ENCODE measurements at places on chromosomes 12 and 14.

DNA sequence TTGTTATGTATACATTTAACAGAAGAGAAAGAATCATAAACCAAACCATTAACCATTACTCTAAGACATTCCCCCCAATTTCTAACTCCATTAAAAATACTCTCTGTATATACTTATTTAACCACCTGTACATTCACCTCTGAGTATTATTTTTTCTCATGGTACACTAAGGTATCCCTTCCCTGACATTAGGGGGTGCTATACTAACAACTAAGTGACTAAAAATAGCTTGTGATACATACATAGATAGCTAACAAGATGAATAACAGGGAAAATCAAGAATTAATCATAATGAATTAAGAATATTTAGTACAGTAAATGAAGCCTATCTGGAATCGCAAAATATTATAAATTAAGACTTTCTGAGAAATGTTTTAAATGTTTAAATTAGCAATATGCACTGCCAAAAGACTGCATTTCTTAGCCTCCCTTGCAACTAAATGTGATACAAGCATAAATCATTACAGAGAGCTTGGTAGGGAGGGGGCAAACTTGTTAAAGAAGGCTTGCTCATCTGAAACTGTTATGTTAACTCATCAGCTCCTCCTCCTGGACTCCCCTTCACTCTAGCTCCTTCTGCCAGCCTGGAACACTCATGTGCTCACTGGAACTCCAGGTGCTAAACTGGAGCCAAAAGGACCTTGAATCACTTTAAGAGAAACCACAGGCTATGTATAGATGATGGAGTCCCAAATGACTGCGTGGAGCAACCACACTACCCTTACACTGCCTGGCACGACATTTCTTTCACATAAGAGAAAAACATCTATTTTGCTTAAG lies 14.9 kb downstream of the C2CD5 start:
- peak; percentile 31 for DNase-seq

GRCh38 chr12:106128585-106129328 lies 10.0 kb downstream of the NUAK1 start:
- DNase-seq: no peak

GRCh38 chr12:51323966-51324895 lies at the start of gene BIN2:
BIN2 (minus strand) TSS chr12:51324174; CDS start chr12:51324102, 72 bp downstream.
- no peak for DNase-seq

DNA sequence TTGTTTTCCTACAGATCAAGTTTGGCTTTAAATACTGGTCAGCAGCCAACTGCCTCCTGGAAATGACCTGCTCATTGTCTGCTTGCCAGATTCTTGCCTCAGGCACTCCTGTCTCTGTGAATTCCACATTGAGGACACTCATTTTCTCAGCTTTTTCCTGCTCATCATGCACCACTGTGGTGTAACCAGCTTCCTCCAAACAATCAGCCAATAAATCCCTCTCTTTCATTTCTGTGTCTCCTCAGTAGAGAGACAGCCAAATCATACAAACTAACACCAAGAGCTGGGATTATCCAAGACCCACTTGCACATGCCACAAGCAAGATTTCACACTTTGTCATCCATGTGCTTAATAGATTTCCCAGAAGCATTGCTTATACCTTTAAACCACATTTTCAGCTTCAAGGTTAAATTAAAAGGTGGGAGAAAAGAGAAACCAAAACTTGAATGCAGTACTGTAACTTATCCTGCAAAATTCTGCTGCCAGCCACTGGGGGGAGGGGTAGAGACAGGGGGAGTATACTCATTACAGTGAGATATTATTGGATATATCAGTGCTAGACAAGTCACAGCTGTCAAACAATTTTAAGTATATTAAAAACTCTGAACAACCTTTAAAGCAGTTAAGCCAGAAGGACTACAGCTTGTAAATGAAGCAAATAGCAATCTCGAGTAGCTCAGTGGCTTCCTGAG lies 105.0 kb downstream of the PPP2R5E start:
- peak; percentile 91 for DNase-seq

DNA sequence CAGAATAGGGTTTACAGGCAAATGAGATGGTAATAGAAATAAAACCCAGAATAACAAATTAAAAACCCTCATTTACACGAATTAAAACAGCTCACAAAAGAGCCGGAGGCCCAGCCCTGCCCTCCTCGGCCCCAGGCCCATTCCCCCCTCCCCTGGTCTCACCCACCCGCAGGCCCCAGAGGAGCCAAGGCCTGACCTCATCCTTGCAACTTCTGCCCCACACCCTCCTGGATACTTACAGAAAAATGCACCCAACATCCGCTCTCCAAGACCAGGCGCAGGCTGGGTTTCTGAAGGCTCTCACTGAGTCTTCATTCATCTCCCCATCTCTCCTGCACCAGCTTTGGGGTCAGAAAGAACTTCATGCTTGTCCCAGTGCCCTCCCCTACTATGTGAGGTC lies 16.2 kb upstream of the VSX2 start:
- no peak for DNase-seq

GRCh38 chr12:111171345-111171744 lies 197.6 kb downstream of the PHETA1 start:
- no peak for DNase-seq

DNA sequence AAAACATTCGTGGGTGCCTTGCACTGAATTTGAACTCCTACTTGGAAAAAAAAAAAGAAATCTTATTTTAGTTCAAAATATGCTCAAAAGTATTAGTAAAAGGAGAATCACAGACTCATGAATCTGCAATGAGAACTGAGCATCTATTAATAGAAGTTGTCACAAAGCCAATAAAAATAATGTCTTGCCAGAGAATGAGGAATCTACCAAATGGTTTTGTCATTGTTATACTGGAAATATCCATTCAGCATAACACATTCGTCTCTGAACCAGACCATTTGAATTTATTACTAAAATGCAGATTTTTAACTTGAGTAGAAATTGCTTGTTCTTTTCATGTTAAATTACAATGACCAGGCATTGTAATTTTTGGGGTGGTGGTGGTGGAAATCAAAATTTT lies 11.6 kb upstream of the PTPRB start:
- peak; percentile 58 for DNase-seq

DNA sequence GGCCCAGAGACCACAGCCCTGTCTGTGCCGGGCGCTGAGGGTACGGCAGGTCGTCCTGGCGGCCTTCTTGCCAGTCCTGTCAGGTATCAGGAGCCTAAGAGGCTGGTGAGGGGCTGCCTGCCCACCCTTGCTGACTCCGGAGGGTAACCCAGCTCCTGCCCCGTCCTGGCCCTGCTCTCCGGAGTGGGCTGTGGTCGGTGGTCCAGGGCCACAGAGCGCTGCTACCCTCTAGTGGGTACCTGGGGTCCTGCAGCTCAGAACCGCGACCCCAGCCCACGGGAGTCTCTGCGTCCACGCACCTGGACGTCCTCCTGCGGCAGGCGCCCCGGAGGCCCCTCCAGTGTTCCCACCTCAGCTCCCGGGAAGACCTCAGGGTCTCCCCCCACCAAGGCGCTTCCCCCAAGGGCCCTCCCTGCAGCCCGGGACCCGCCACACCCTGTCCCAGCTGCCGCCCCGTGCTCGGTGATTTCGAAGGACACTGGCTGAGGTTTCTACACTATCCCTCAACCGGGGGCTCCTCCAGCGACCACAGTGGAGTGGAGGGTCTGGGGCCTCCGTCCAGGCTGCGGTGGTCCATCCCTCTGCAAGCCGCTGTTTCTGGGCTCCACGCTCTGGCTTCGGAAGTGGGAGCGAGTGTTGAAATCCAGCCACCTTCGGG lies 75.9 kb upstream of the FBRSL1 start:
- no peak for DNase-seq

- no peak for DNase-seq
These were observed 1395.1 kb downstream of the LRFN5 start for GRCh38 chr14:43001731-43002130.

GRCh38 chr14:81523616-81524015 lies 10.0 kb downstream of the SEL1L start:
- no peak for DNase-seq

- DNase-seq: peak; percentile 28
These were observed 34.1 kb upstream of the CIT start for GRCh38 chr12:119911182-119911581.

DNA sequence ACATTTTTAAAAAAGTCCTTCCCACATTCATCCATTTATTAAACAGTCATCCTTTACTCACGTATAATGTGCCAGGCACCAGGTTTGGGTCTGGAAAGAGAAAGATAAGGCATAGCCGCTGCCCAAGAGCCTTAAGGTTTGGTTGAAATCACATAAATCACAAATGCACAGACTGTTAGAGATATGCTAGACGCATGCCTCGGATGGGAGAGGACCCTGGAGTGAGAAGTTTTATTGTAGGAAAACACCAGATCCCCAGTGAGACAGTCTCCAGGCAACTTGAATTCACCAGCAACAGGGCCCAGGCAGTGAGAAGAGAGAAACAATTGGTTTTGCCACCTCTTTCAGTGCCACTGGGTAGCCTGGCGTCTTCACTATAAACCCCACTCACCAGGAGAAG lies 305.9 kb upstream of the AMIGO2 start:
- DNase-seq: no peak

GRCh38 chr14:104359969-104360442 lies 219.6 kb upstream of the C14orf180 start:
- DNase-seq: no peak

- no peak for DNase-seq
These were observed 238.2 kb upstream of the SSTR1 start for GRCh38 chr14:37969511-37969979.

DNA sequence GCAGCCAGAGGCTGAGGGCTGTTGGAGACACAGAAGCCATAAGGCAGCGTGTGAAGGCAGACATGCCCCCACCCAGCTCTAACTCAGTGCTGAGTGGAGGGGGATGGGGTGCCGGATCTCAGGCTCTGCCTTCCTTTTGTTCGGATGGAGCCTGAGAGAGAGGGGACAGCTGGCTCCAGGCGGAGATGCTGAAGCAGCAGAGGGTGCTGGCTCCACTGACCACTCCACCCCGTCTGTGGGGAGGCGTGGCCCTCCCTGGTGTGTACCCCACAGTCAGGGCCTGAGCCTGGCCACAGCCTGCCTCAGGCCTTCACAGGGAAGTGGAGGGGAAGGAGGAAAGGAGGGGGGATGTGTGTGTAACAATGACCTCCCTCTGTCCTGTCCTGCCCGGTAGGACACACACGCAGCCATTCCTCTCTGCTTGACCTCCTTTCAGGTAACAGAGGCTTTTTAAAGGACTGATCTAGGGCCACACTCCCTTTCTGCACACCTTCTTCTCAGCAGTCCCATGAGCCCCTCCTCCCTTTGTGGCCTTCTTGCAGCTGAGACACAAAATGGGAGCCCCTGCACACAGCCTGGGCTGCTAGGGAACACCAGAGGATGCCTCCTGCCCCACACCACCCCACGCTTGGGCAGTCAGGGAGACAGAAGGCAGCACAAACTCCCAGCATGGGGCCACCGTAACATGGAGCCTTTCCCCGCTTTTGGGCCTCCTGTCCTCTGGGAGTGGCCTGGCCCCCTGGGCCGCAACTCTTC lies 9.6 kb upstream of the ENDOU start:
- DNase-seq: no peak

DNA sequence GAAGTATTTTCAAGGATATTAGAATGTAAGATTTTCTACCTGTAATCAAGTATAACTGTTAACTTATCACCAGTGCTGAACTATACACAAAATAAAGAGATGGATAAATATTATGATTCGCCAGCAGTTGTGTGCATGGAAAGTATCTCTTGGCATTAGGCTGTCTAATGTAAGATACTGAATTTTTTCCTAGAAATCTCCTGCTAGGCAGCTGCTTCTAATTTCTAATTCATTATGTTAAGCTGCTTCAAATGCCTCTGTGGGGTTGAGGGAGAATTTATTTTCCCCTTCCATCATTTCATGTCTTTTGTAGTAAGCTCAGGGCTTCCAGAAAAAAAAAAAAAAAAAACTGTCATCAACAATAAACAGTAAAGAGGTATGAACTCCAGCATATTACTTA lies 516.0 kb downstream of the DIO2 start:
- DNase-seq: no peak

- peak; percentile 57 for DNase-seq
These were observed 1.4 kb downstream of the APAF1 start for GRCh38 chr12:98646294-98647090.

GRCh38 chr14:39704594-39704993 lies 272.4 kb upstream of the FBXO33 start:
- no peak for DNase-seq
